ENCODE measurements at places on chromosomes 13 and 19.

GRCh38 chr19:38115271-38115802, 108.7 kb downstream of the DPF1 start:
- no peak for DNase-seq

GRCh38 chr19:28169168-28169887, 1043.6 kb downstream of the UQCRFS1 start:
- no peak for DNase-seq

- no peak for DNase-seq
Measured at GRCh38 chr19:14015524-14016035, 9.5 kb upstream of the RFX1 start.

- DNase-seq, result no peak
Measured at GRCh38 chr19:41871573-41872383, 5.3 kb upstream of the CD79A start.

DNA sequence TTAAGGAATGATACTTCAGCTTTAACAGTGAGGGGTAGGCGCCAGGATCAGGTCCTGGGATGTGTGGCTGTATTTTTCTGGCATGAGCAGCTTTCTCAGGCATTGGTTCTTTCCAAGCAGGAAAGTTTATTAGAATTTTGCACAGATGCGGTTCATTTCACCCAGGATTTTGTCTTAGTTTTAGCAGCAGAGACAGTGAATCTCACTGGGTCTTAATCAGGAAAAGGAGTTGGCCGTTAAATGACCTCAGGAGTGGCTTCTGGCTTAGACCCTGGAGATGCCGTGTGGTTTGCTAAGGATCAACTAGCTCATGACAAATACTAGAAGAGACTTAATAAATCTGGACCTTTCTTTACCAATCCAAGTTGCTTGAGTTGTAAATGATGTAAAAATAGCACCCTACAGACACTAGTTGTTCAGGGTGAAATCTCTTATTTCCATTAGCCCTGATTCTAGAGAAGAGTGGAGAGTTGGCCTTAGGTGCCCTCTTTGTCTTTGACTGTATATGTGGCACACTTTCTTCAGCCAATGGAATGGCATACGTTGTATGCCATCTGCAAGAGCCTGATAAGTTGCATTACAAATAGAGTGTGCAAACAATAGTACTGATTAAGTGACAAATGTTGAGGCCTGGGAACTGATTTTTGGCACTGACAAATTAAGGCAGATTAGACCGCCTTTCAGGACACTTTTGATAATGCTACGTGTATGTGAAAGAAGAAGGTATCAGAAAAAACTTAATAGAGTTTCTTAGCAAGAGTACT, 34.0 kb downstream of the LRCH1 start:
- DNase-seq, result no peak

DNA sequence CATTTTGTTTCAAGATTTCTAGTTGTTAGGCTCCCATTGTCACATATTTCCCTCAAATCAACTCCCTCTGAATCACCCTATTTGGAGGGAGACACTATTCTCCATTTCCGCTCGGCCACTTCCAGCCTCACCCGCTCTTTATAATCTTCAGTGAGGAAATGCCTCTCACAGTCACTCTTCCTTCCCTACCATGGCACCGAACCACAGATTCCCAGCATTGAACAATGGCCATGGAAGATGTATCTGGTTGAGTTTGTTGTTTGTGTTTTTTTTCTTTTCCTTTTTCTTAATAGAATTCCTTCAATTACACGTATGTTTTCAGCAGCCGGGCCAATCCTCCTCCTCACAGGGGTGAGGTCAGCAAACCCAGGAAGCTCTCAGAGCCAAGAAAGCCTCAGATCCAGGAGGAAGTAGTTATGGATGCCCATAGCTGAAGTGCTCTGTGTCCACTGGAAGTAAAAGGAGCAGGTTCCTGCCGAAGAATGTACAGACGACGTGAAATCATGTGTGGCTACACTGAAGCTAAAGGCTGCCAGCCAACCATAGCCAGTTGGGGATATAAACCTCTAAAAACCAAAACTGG, 472.1 kb downstream of the FOXO1 start:
- peak; percentile 69 for DNase-seq

- DNase-seq, result no peak
Measured at GRCh38 chr13:29677627-29678026, 82.1 kb upstream of the SLC7A1 start.

- peak; percentile 53 for DNase-seq
Measured at GRCh38 chr19:7294558-7295212, 471 bp upstream of the INSR start.

DNA sequence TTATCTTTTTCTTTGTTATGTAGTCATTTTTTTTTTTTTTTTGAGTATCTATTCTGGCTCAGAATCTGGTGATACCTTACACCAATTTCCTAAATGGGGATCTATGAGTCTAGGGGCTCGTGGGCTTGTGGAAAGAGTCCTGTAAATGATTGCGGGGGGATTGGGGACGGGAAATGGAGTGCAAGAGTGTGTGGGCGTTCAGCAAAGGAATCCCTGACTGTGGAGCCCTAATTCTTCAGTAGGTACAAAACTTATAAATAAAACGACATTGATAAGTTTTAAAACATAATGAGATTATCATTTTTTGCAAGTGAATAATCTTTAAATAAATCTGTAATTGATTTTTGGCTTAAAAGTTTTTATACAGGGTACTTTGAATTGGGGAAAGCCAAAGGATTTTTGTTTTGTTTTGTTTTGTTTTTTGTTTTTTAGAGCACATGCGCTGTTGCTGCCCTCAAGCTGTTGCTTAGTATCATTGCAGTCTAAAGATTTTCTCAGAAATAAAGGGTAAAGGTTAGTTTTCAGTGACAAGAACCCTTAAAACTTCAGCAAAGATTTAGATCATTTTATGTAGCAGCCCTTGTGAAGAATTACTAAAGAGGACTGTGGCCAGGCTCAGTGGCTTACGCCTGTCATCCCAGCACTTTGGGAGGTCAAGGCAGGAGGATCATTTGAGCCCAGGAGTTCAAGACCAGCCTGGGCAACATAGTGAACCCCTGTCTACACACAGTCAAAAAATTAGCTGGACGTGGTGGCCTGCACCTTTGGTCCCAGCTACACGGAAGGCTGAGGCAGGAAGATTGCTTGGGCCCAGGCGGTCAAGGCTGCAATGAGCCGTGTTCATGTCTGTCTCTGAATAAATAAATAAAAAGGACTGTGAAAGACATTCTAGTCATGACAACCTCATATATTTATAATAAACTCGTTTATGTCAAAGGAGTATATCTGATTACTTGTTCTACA, 1.7 kb downstream of the ERCC5 start:
- peak; percentile 66 for DNase-seq

DNA sequence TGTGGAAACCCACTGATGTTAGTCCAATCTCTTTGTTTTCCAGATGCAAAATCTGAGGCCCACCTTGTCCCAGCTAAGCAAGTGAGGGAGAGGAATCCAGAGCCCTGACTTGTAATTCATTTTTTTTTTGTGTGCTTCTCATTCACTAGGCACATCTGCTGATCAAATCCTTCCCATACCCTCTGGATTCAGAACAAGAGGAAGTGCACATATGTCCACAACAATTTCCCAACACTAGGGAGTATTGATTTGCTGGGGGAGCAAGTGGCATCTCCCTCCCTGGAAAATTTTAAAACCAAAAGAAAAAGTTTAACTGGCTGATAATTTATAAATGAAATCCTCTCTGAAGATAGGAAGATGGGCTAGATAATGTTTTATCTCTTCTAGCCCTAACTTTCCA, 94.6 kb upstream of the RFC3 start:
- peak; percentile 31 for DNase-seq

GRCh38 chr19:42081584-42082203, 5.7 kb downstream of the ZNF574 start:
- peak; percentile 64 for DNase-seq

DNA sequence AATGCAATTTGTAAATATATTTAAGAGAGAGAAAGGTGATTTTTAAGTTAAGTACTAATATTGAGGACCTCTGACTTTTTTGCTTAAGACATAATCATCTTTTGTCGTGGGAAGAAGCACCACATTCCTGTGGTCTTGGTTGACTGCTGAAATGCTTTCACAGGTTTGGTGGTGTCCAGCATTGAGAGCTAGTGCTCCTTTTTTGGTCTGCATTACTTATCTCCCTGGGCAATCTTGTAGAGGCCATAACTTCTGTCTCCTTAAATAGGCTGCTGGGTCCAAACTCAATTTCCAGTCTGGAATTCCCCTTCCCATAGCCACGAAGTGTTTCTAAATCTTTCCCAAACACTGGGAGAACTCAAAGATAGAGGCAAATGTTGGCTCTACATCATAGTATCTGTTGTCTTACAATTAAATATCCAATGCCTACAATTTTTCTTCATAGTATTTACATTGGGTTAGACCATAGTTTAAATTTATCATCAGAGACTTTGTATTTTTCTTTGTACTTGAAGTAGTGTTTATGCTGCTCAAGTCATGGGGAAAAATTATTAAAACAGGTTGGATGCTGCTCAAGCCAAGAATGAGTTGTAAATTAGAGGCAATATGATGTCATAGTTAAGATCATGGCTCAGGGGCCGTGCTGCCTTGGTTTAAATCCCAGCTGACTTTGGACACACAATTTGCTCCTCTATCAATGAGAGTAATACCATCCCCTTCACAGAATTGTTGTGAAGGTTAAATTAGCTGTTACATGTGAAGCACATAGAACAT, 105.6 kb downstream of the POSTN start:
- DNase-seq, result peak; percentile 91

- no peak for DNase-seq
Measured at GRCh38 chr13:24717217-24717616, 37.0 kb downstream of the ATP12A start.

GRCh38 chr19:34308381-34309367, 54.3 kb downstream of the GARRE1 start:
- DNase-seq, result peak; percentile 88

DNA sequence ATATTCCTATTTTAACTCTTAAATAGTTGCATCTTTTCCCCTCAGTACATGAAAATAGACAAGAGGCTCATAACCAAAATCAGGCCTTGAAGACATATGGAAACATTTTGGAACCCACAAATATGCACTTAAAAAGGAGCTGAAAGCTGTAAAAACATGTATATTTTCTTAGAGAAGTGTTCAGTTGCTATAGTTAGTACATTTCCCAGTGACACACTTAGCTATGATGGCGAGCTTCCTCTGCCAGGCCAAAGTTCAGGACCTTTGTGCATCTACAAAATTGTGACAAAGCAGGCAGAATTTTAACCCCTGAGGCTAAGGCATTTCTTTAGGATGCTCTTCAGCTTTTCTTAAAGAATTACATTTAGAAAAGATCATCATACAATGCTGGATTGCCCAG, 54.5 kb downstream of the RCBTB2 start:
- peak; percentile 50 for DNase-seq

GRCh38 chr19:4556597-4557127, 2.8 kb downstream of the SEMA6B start:
- DNase-seq, result peak; percentile 46

DNA sequence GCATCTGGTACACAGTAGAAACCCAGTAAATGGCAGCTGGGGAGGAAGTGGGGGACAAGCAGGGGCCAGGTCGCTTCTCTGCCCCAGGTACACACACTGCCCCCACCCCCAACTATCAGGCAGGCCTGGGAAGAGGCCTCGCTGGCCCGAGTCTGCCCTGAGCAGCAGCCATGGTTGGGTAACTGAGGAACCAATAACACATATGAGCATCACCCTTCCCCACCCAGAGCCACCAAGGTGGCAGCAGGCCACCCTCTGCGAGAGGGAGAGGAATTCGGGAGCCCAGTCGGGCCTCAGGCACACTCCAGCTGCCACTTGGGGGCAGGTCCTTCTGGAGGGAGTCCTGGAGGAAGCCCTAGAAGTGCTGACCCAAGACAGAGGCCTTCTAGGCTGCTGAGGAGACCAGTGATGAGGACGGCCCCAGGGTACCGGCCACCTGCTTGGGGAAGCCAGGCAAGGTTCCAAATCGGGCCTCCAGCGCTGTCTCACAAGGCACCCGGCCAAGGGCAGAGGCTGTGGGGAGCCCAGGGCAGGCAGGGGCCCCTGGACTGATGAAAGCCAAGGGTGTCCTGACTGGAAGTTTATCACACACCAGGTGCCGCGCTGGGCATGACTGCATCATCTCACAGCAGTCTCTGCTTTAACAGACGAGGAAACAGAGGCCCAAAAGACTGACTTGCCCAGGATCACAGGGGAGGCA, 14.0 kb upstream of the KPTN start:
- no peak for DNase-seq

DNA sequence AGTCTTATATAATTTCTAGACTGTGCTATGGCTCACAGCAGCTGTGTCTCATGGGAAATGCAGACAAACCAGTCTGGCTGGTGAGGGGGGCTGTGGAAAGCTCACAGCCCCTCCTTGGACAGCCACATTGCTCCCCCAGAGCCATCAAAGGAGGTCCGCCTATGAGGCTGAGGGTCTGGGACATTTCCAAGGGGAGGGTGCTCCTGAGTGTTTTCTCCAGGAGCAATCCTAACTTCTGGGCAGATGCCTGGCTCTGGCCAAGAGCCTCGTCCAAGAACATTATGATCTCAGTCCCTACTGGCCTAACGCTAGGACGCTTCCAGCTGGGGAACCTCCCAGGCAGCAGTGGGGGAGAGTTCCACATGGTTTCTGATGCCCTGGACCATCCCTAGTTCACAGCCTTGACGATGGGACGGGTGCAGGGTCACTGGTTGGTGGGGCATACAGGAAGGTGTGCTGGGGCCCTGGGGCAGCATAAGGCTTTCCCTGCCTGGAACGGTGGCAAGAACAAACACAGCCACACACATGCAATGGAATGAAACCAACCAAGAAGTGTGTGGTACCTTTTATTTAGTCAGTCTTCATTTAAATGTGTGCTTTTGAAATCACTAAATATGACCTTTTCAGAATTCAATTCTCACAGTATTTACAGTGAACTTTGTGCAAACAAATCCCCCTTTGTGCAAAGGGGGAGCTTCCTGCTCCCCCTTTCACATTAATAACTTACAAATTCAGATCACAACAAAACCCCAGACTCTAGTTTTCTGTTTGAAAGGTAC, 60.6 kb downstream of the CDADC1 start:
- DNase-seq, result peak; percentile 89

DNA sequence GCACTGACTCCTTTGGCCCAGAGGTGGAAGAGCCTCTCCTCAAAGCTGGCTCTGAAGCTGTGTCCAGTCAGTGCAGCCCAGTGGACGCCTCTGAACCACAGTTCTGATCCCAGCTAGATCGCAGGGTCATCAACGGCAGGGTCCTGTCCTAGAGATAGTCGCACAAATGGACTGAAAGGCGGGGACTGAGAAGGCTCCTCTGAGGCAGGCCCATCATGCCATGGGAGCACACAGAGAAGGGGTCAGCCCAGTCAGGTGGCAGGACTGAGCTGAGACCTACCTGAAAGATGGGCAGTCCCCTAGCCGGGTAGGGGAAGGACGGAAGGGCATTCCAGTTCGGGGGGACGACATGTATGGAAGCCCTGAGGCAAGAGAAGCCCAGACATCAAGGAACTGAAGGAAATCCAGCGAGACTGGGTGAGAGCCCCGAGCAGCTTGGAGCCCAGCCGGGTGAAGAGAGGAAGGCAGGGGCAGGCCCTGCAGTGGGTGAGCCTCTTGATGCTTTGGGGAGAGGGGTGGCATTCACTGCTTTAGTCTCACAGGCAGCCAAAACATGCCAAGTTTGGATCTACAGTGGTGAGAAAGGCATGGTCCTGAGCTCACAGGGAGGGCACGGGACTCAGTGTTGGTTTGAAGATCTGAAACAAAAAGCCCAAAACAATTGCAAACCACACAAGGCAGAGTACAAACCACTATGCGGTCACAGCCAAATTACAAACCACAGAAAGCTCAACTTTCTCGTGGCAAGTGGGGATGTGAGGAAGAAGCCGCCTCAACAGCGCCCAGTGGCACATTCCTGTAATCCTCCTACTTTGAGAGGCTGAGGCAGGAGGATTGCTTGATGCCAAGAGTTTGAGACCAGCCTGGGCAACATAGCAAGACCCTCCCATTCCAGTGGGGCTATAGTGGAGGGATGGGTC, 10.0 kb downstream of the CALM3 start:
- DNase-seq, result no peak

- DNase-seq, result no peak
Measured at GRCh38 chr13:29046588-29046987, 226.4 kb downstream of the MTUS2 start.
